Stimulated activated CD8-positive, alpha-beta memory T cell treated with anti-CD3 and anti-CD28 coated beads, Interleukin-4, amount 100 ng/mL, for 1 hour (primary cell): ENCODE measurements at places on chromosomes 2 and 18.

DNA sequence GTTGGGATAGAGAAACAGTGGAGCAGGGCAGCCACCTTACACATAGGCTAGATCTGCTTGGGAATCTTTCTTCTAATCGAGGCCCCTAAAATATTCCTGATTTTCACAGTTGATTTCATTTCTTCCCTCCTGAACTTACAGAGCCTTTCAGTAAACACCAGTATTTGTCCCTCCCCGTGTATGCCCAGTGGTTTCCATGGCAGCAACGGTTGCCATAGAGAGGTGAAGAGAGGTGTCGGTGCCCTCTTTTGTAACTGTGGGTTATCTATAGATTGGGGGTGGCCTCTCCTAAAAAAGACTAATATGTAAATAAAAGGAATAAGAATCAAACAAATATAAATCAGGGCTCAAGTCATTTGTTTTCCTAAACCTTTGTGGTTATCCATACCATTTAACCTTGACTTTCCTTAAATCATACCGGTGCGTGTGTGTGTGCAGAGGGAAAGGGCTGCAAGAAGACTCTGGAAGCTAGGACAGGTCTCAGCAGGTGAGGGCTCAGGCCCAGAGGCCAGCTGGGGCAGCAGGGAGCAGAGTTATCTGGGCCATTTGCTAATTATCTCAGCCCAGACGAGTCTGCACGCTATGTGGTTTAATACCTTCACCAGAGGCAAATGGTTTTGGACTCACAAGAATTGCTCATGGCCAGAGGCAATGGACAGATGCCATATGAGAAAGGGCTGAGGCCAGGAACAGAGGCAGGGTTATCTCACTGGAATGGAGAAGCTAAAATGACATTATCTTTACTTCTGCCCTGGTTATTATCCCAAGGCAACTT, 35.5 kb downstream of the LIPG start:
- DNase-seq = no peak

DNA sequence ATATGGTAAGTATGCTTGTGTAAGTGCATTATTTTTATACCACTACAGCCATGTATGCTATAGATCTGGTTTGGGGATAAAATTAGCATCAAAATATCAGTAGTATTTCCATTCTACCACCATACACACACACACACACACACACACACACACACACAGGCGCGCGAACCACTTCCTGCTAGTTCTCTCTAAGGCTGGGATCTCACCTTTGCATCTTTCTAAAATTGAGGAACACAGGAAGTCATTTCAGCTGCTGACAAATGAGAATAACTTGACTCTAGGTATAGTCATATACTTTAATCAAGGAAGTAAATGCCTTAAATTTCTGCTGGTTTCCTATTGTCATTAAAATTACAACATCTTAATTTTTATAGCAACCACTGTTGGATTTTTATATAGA, 72.5 kb downstream of the RBM43 start:
- no peak for DNase-seq

GRCh38 chr2:21412944-21413443, 289.2 kb downstream of the TDRD15 start:
- DNase-seq = no peak

GRCh38 chr2:113137827-113138226, 10.4 kb downstream of the IL1RN start:
- DNase-seq = no peak

GRCh38 chr18:79516441-79516931, 120.8 kb downstream of the NFATC1 start:
- no peak for DNase-seq

- no peak for DNase-seq
Measured at GRCh38 chr2:54084600-54084999, 30.8 kb upstream of the ACYP2 start.

DNA sequence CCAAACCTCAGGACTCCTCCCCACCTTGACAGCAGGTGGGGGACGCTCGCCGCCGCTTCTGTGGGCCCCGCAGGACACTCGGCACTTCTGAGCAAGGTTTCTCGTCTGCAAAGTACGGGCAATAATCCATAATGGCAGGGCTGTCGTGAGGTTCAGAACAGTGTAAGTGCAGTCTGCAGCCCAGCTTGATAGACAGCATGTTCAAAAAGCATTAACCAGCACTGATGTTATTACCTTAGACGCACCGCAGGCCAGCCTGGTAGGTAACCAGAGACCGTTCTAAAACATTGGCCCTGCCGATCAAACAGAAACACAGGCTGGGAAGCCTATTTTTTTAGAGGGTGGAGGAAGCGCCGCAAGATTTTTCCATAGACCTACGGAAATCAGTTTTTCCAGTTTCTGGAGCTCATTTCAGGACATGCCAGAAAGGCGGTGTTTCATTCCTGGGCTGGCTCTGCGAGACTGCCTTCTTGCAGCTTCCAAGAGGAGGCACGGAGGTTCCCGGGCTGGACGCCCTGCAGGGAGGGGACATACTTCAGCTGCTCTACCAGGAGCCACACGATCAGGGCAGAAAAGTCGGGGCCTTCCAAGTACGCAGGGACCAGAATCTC, 148.7 kb downstream of the TPO start:
- no peak for DNase-seq

GRCh38 chr2:16632598-16632997, 33.0 kb downstream of the CYRIA start:
- DNase-seq = no peak

DNA sequence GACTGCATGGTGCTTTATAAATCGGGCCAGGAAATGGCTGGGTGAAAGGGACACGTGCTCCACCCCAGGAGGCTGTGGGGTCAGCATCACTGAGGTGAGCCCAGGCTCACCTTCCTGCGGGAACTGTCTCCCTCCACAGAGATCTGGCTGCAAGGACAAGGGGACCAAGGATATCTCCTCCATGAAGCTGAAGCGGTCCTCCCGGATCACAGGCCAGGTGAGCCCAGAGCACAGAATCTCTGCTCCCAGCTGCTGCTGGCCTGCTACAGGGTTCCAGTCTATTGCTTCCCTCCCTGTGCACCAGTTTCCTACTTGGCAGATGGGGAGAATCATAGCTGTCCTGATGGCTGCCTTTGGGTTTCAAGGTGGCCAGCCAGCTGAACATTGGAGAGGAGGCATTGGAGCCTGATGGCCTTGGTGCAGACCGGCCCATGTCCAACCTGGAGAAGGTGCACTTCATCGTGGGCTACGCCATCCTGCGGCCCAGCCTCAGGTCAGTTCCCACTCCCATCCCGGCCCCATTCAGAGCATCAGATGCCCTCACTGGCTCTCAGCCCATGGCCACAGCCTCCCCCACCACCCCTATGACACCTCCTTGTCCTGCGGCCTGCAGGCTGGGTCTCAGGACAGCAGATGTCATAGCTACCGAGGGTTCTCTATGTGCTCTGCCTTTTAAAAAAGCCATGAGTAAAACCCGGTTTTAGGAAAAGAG, 33.7 kb upstream of the GPR17 start:
- no peak for DNase-seq

DNA sequence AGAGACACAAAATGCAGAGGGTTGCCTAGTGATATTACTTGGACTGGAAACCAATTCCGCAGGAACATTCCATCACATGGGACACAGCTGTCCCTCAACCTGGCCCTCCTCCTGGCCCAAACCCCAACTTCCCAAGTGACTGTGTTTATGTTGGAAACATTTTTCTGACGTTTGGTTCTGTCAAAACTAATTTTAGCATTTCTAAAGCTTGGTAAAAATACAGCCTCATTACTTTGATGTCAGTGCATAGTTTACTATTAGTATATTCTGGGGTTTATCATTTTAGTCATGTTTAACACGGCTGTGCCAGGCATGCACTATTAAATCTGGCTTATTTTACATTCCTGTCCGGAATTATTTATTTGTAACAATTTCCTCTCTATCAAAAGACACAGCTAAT, 69.9 kb downstream of the GLI2 start:
- no peak for DNase-seq

DNA sequence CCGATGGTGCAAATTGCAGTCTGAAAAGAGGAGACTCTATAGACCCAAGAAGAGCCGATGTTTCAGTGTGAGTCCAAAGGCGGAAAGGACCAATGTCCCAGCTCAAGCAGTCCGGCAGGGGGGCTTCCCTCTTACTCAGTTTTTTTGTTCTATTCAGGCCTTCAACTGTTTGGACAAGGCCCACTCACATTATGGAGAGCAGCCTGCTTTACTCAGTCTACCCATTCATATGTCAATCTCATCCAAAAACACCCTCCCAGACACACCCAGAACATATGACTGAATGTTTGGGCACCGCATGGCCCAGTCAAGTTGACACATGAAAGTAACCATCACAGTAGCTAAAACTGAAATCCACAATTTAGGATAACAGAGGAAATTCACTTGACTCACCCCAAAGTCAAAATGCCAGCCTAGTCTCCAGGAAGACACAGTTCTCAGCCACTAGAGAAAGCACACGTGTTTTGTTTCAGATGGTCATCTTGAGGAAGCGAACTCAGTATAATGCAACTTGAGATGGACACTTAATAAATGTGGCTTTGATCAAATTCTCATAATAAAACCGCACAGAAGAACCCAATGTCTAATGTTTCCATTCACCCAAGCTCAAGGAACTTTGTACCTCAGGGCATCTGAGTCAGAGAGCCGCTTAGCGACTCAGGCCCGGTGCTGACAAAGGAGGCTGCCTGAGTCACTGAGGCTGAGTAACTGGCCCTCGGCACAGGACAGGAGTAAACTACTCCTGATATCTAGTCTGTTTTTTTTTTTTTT, 2.4 kb downstream of the FHL2 start:
- DNase-seq = no peak

DNA sequence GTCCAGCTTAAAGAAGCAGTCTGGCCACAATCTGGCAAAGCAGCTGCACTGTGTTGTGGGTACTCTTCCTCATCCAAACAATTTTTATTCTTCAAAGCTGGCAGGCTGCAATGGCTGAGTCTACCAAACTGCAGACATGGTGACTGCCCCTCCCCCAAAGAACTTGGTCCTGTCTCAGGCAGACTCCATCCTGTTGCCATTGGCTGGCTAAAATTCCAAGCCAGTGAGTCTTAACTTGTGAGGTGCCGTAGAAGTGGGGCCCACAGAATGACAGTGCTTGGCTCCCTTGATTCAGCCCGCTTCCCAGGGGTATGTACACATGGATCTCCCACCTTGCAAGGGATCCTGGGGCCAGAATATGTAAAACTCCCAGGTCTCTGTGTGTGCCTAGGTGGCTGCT, 14.5 kb upstream of the NXPH2 start:
- DNase-seq = no peak

GRCh38 chr2:30649828-30650227, 157.4 kb downstream of the CAPN13 start:
- no peak for DNase-seq

- no peak for DNase-seq
Measured at GRCh38 chr18:32379891-32380290, 90.8 kb downstream of the GAREM1 start.

DNA sequence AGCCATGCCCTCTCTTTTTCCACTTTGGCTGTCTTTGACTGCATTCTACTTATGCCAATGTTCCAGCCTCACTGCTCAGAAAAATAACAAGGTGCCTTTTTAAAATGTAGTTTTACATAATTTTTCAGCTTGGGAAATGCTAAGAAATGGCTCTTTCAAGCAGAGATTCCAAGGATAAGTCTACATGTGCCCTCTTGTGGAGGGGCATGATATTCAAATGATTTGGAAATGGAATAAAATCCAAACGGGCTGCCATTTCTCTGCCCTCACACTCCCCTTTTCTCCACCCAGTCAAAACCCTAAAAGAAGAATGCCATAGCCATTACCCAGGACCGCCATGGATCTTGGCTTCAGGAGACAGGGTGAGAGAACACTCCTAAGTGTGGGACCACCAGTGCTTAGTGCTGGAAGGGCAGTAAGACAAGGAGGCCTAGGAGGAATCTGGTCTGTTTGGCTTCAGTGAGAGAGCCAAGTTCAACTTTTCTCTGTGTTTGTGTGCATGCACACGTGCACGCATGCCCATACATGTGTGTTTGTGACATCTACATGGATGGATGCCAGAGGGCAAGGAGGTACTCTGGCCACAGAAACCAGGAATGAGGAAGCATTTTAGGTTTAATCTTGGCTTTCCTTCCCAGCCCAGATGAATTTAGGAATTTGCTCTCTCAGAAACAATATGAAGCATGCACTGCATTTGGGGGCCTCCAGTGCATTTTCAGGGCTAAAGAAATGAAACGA, 174.0 kb upstream of the SLC14A2 start:
- no peak for DNase-seq

- DNase-seq = no peak
Measured at GRCh38 chr2:236786751-236787150, 217.1 kb downstream of the ACKR3 start.

GRCh38 chr18:27004056-27004829, 138.7 kb upstream of the AQP4 start:
- DNase-seq = no peak

- DNase-seq = no peak
Measured at GRCh38 chr2:71941726-71942525, 205.7 kb downstream of the CYP26B1 start.
